ENCODE measurements at places on chromosomes 5 and 9.

- no peak for DNase-seq
Measured at GRCh38 chr5:98929710-98930298, 997 bp upstream of the CHD1 start.

DNA sequence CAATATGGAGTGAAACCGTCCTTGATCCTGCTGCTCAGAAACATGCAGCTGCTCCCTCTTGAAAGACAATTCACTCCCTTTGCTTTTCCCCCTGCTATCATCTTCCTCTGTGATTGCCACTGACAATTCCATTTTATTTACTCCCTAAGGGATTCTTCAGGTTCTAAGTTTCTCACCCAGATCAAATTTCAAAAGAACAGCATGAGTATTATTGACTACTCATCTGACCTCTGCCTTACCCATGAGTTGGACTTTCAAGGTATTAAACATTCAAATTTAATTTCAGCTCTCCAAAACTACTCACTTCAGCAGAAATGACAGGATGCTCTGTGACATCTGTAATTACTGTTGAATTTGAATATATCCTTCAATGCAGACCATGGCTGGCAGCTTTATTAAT, 236.5 kb upstream of the HAPLN1 start:
- DNase-seq, result no peak

DNA sequence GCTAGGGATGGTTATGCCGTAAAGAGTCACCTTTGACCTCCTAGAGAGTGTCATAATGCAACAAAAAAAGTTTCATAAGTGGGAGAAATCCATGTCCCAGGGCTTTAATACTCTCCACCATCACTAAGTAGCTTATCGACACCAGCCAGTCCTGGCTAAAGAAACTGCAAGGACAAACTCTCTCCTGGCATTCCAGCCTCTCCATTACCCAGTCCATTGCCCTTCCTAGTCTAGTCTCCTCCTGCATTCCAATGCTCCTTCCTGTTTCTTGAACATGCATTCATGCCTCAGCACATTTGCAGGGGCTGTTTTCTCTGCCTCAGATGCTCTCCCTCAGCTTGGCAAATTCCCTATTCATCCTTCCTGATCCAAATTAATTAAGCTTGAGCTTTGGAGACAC, 364.1 kb downstream of the BRINP1 start:
- no peak for DNase-seq

DNA sequence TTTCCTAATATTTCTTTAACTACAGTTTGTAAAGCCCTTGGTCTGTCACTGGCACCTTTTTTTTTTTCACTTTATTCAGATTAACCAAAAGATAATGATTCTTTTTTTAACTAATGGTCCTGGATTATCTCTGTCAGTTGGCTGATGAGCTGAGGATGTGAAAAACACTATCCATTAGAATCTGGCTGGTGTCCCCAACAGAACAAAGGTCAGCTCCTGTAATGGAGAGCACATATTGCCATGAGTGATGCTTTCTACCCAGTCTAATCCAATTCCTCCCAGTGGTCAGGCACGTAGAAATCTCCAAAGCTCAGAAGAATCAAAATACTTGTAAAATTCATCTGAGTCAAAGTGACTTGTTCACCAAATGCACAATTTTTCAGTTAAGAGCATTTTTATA, 491.7 kb upstream of the PIK3R1 start:
- DNase-seq, result no peak

- DNase-seq, result no peak
Measured at GRCh38 chr9:123658792-123659191, 271.1 kb downstream of the DENND1A start.

- DNase-seq, result no peak
Measured at GRCh38 chr9:33159777-33160127, 7.4 kb downstream of the B4GALT1 start.

DNA sequence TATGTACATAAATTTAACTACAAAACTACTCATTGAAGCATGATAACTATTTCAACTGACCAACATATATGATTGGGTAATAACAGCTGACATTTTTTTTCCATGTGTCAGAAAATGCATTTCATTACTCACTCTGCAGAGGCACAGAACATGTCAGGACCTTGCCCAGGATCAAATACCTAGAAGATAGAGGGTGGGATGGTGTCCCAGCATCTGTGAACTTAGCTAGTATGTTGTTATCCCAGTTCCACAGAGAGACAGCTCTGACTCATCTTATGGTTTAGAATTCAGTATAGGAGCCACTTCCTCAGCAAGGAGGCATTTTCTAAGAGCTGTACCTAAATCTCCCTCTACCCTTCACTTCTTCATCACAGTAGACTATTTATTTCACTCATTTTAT, 1198.6 kb upstream of the ACO1 start:
- no peak for DNase-seq

GRCh38 chr5:41465493-41466171, 44.8 kb downstream of the PLCXD3 start:
- no peak for DNase-seq

- DNase-seq, result no peak
Measured at GRCh38 chr9:72396247-72397091, 31.5 kb upstream of the ZFAND5 start.

- no peak for DNase-seq
Measured at GRCh38 chr5:40672425-40672824, 7.3 kb upstream of the PTGER4 start.

DNA sequence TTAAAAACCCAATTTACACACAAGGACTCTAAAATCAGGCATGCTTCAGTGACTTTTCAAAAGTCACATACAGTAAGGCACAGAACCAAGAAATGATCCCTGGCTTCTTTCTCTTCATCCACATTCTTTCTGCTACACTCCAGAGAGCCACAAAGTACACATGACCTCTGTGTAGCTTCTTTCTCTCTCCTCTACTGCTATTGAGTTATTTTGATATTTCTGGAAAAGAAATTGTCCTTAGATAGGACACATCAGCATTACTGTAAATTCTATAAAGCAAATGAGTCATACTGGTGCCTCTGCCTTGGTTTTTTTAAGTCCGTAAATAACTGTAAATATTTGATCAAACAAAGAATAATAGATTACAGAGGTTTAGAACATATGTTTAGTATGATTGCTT, 96.3 kb downstream of the KIAA0825 start:
- no peak for DNase-seq

- DNase-seq, result no peak
Measured at GRCh38 chr9:87198716-87199115, 251.4 kb upstream of the GAS1 start.

DNA sequence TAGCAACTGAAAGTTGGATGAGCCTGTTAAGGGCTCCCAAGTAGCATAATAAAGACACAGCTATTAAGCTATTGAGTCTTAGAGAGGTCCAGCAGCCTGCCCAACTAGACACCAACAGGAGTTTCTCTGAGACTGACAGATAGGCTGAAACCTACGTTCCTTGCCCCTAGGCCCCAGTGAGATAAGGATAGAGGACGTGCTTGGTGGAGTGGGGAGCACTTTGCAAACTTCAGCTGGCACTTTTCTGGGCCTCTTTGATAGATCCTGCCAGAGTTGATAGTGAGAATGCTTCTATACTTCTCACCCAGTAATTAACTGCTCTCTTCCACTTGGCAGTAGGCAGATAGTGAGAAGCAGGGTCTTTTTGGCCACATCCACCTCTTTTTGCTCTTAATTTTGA, 20.8 kb upstream of the CTNNA1 start:
- no peak for DNase-seq

DNA sequence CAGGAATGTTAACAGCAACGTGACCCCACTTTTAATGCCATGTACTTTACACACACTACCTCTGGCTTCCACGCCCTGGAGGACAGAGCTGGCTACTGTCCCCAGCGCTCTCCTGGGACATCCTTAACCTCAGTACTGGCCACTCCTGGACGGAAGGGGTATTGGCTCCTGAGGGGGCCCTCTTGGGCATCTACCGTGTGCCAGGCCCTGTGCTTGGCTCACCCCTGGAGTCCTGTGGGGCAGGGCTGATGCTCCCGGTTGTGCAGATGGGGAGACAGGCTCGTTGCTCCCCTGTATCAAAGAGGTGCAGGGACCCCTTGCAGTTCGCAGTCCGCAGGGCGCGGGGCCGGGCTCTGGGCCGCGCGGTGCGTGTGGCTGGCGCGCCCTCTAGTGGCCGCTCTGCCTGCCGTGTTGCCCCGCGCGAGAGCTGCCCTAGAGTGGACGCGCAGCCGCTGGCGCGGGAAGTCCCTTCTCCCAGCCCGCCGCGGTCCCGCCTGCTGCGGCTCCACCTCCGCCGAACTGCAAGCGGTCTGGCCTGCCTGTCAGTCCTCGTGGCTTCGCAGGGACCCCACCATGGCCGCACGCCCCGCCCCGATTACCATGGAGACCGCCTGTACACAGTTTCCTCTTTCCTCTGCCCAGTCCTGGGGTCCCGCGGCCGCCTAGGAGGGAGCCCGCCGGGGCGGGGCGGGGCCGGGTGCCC, at the start of gene WDR38:
TSS of gene WDR38 (plus strand) at position 632 of the 703 bp plus-strand sequence. CDS start 72 bp downstream, outside the sequence.
- DNase-seq, result no peak

DNA sequence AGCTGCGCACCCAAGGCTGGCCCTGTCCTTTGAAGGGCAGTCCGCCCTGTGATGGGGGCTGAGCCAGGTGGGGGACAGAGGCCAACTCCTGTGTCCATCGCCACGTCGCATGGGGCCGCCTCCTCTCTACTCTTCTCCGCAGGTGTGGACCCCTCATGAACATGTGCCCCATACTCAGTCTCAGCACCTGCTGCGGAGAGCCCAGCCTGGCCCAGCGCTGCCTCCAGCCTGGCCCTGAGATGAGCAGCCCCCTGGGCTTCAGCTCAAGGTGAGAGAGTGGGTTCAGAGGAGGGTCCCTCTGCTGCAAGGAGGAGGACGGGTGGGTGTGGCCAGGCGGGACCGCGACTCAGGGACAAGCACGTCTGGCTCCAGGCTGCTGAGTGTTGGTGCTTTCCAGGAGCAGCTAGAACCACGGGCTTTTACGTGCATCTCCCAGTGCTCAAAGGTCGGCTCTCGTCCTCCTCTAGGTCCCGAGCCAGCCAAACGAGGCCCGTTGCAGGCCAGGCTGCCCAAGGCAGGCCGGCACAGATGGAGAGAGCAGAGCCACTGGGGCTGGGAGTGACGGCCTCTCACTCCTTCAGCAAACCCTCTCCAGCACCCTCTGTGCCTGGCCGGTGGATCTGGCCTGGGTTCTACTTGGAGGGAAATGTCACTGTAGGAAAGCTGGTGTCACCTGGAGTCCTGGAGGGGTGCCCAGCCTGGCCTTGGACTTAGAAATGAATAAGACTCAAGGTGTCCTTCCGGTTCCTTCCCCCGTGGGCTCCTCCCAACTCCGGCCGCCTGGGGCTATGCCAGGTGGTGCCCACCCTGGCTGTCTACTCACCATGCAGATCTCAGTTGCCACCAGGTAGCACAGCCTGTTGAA, 48.9 kb upstream of the RNF130 start:
- DNase-seq, result no peak

DNA sequence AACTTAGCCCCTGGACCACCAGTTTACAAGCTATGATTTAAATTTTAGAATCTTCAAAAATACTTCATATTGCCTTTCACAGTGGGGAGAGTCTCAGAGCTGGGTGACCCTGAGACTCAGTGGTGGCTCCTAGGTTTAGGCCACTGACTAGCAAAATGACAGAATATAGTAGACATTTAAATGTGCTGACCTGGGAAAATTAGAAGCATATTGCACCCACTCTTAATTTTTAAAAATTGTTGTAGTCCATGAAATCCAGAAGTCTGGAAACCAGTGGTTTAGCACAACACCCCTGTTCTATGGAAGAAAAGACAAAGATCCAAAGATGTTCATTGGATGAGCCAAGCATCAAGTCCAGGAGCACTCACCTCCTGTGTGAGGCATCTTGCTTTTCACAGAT, 75.0 kb upstream of the PAPPA start:
- DNase-seq, result no peak

GRCh38 chr9:129312251-129313122, 134.4 kb upstream of the IER5L start:
- DNase-seq, result no peak

DNA sequence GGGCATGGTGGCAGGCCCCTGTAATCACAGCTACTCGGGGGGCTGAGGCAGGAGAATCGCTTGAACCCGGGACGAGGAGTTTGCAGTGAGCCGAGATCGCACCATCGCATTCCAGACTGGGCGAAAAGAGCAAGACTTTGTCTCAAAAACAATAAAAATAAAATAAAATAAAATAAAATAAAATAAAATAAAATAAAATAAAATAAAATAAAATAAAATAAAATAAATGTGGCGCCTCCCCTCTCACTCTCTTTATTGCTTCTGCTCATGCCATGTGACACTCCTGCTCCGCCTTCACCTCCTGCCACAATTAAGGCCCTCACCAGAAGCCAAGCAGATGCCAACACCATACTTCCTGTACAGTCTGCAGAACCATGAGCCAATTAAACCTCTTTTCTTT, 3.8 kb upstream of the SHC3 start:
- no peak for DNase-seq

GRCh38 chr9:126752881-126753670, 51.8 kb upstream of the ZBTB43 start:
- no peak for DNase-seq

DNA sequence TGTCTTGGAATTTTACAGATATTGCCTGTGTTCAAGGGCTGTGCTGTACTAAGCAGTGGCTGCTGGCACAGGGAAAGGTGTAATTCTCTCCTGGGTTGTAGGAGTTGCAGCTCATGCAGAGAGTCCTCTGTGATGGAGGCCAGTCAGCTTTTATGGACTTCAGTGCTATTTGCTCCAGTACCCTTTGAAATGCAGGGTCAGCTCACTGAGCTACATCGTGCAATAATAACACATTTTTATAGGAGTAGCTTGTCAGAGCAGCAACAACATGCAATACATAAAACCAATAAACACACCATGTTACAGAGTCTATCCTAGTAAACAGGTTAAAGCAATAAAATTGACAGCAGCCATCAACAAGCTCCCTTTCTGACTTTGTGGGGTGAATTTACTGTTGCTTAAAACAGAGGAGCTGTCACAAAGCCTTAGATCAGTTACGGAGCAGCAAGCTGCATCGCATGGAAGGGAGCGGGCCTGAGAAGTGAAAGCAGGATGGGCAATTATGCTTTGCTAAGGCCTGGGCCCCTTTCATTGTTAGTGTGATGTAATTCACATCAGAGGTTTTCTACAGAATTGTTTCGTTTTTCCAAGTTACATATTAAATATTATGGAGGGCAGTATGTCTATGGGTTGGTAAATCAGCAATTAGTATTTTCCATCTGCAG, 16.8 kb downstream of the CD180 start:
- DNase-seq, result no peak

DNA sequence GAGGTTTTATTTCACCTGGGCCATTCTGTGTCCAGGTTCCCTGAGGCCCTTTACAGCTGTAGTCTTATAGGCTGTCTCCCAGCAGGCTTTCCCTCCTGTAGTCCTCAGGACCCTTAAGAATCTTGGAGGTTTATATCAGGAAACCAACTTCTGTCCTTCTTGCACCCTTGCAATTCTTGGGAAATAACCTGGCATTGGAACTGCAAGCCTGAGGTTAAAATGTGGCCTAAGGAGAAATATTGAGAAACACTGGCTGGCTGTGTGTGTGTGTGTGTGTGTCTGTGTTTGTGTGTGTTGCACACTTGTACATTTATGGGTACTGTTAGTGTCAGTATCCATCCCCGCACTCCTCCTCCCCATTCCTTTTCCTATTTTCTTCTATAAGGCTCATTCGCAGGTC, 168.9 kb downstream of the PAPPA start:
- no peak for DNase-seq

- DNase-seq, result no peak
Measured at GRCh38 chr5:882253-883183, 10.1 kb downstream of the BRD9 start.

All from vagina (tissue), 2 donors.